ENCODE measurements at places on chromosomes 2 and 18. TPM values are rescaled to one million over a fixed set of nuclear protein-coding genes. Genes with fewer than 3 reads are reported as not detected.

The ELOA2 gene
- not detected for total RNA-seq

The PLEKHH2 gene
- 0.32 TPM for total RNA-seq

The LHCGR gene
- total RNA-seq = not detected

The CHST9 gene
- not detected for total RNA-seq

The ABCB11 gene
- 0.03 TPM for total RNA-seq

The C1GALT1C1L gene
- total RNA-seq = not detected

The DNAH6 gene
- total RNA-seq = 0.89 TPM

The SPDYA gene
- total RNA-seq = 1.2 TPM

The LRP1B gene
- total RNA-seq = not detected

The CCL20 gene
- not detected for total RNA-seq

The LYPD1 gene
- not detected for total RNA-seq

The ANKAR gene
- total RNA-seq = 4.8 TPM

The FAM110C gene
- total RNA-seq = 0.16 TPM

DNA sequence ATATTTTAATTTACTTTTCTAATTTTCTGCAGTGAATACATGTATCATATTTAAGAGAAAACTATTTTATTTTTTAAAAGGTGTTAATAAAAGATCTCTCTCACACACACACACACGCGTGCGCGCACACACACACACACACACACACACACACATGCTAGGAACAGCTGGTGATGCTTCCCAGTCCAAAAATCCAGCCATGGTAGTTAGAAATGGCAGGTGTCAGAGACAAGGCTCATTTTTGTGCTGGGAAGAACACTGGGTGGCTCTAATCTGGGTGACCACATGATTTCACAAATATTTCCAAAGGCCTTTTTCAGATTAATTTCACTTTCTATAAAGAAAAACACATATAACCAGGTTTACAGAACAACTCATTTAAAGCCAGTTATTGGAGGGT, 104.5 kb upstream of the NCK2 start:
- H3K36me3 ChIP-seq = no peaks in the 10 kb centered on the region
- DNase-seq = no peak
- peaks cover 5% of the 10 kb centered on the region for H3K27me3 ChIP-seq
- H3K4me3 ChIP-seq = no peak overlapping the region
- no peak overlapping the region for H3K27ac ChIP-seq

DNA sequence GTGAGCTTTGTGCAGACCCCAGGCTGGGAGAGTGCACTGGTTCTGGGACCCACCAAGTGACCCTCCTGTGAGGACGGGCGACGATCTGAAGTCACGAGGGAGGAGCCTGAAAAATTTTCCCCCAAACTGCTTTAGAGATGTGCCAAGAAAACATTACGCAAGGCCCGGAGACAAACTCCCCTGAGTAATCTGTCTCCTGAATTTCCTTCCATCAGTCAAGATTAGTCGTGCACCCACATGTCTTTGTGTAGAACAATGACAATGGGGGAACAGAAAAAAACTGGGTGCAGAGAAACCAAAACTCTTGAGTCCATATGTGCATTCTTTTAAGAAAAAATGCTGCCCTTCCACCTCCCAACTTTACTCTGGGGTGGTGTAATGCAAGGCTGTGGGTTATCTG, 12.6 kb upstream of the NCK2 start:
- H3K36me3 ChIP-seq = peaks cover 7% of the 10 kb centered on the region
- H3K27ac ChIP-seq = no peak overlapping the region
- DNase-seq = no peak
- peaks cover 3% of the 10 kb centered on the region for H3K27me3 ChIP-seq
- peaks cover 38% of the 10 kb centered on the region for H3K4me1 ChIP-seq
- no peak overlapping the region for H3K4me3 ChIP-seq

DNA sequence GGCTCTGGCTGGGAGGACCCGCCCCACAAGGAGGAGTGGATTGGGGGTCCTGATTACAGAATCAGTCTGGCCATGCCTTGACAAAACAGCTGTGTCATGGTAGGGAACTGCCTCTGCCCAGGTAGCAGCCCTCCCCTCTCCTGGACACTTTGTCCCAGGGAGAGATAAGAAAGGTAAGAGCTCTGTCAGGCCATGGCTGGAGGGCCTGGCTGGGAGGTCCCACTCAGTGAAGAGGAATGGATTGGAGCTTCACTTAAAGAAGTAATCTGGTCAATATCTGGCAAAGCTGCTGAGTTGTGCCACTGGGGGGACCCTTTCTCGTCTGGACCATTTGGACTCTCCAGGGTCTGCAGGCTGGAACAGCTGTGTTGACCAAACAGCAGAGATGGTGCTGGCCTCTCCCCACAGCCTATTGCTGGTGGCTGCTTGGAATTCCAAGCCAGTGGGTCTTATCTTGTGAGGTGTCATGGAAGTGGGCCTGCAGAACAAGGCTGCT, 75.4 kb downstream of the EPC2 start:
- no peak overlapping the region for H3K27ac ChIP-seq
- DNase-seq = no peak
- peaks cover 34% of the 10 kb centered on the region for H3K4me1 ChIP-seq
- H3K27me3 ChIP-seq = no peaks in the 10 kb centered on the region

DNA sequence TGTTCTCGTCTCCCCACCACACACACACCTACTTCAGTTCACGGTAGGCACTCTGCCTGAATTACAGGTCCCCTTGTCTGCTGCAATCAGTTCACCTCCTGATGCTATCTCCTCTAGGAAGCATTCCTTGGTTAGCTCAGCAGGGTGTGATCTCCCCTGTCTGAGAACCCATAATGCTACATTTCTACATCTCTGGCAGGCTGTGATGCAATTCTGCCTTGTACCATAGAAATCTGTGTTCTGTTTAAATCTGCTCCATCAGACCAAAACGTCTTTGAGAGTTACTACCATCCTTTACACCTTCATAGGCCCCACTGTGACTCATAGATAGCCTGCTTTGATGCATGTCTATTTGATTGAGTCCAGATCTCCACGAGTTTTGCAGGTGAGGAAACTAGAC, 103.9 kb downstream of the TTC32 start:
- H3K4me3 ChIP-seq = no peak overlapping the region
- H3K36me3 ChIP-seq = no peaks in the 10 kb centered on the region
- no peaks in the 10 kb centered on the region for H3K4me1 ChIP-seq
- no peak overlapping the region for H3K27ac ChIP-seq
- no peaks in the 10 kb centered on the region for H3K27me3 ChIP-seq

GRCh38 chr18:12287684-12288402, 20.2 kb upstream of the TUBB6 start:
- peaks cover 32% of the 10 kb centered on the region for H3K27me3 ChIP-seq
- no peak for DNase-seq
- peaks cover 4% of the 10 kb centered on the region for H3K4me1 ChIP-seq
- no peak overlapping the region for H3K27ac ChIP-seq
- no peak overlapping the region for H3K4me3 ChIP-seq

GRCh38 chr18:52082246-52082645, 257.8 kb upstream of the DCC start:
- no peaks in the 10 kb centered on the region for H3K36me3 ChIP-seq
- H3K4me3 ChIP-seq = no peak overlapping the region
- no peak for DNase-seq

DNA sequence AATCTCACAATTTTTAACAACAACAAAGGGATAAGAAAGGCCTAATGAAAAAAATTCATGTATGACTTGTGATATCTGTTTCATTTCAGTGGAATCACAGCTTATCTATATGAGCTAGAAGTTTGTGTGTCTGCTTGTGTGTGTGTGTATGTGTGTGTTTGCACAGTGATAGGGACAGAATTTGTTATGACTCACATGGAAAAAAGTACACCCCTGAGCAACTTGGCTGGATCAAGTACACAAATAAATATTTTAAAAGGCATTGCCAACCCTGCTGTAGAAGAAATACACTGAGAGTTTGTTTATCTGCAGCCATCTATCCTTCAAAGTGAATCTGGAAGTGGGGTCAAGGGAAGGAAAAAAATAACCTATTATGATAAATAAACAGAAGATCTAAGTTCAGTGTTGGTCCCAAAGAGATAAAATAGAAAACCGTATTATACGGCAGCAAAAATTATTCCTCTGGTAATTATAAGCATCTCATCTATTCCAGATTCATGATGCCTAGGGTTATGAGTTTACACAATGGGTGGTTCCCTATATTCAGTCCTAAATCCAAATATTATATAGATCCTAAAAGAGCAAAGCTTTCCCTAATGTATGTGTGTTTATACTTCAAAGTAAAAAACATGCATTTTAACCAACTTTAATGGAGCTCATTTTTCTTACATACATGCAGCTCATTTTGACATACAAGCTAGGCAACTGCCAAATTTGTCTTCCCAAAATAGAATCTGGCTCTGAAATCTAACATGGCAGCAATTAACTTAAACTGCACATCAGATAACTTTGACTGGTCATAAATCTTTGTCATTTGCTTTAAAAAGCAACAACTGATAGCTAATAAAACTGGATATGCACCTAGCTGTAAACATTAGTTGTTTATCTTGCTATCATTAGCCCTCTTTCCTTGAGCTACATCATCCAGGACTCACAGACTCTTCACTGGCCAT, 420.6 kb downstream of the IRS1 start:
- peaks cover 4% of the 10 kb centered on the region for H3K27me3 ChIP-seq
- DNase-seq = no peak
- H3K36me3 ChIP-seq = no peaks in the 10 kb centered on the region
- H3K4me1 ChIP-seq = no peaks in the 10 kb centered on the region
- no peak overlapping the region for H3K27ac ChIP-seq
- H3K4me3 ChIP-seq = no peak overlapping the region

DNA sequence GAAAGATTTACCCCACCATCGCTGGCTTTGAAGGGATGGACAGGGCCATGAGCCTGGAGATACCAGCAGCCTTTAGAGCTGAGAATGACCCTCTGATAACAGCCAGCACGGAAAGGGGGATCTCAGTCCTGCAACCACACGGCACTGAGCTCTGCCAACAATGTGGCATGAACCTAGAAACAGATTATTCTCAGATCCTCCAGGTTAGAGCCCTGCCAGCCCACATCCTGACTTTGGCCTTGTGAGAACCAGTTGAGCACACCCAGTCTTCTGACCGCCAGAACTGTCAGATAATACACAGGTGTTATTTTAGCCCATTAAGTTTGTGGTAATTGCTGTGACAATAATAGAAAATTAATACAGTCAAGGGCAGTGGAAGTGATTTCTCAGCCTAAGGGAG, 9.4 kb upstream of the GNLY start:
- peaks cover 9% of the 10 kb centered on the region for H3K27me3 ChIP-seq
- H3K36me3 ChIP-seq = peaks cover 2% of the 10 kb centered on the region
- DNase-seq = no peak
- H3K27ac ChIP-seq = no peak overlapping the region

GRCh38 chr18:79924814-79925731, 26.4 kb downstream of the SLC66A2 start:
- no peak for DNase-seq
- no peak overlapping the region for H3K27ac ChIP-seq
- no peak overlapping the region for H3K4me3 ChIP-seq
- H3K27me3 ChIP-seq = no peaks in the 10 kb centered on the region
- H3K36me3 ChIP-seq = peaks cover 22% of the 10 kb centered on the region
- no peaks in the 10 kb centered on the region for H3K4me1 ChIP-seq

- no peaks in the 10 kb centered on the region for H3K27me3 ChIP-seq
- H3K4me1 ChIP-seq = peaks cover 27% of the 10 kb centered on the region
- H3K27ac ChIP-seq = no peak overlapping the region
Measured at GRCh38 chr2:222912117-222912516, 51.3 kb downstream of the ACSL3 start.

- no peak overlapping the region for H3K27ac ChIP-seq
- DNase-seq = no peak
- peaks cover 4% of the 10 kb centered on the region for H3K4me1 ChIP-seq
- H3K4me3 ChIP-seq = no peak overlapping the region
- no peaks in the 10 kb centered on the region for H3K27me3 ChIP-seq
Measured at GRCh38 chr2:42314892-42315468, 46.0 kb downstream of the COX7A2L start.

GRCh38 chr2:145524836-145525235, 1004.9 kb upstream of the ZEB2 start:
- H3K27me3 ChIP-seq = no peaks in the 10 kb centered on the region
- H3K36me3 ChIP-seq = no peaks in the 10 kb centered on the region
- no peak for DNase-seq
- H3K4me1 ChIP-seq = no peaks in the 10 kb centered on the region

DNA sequence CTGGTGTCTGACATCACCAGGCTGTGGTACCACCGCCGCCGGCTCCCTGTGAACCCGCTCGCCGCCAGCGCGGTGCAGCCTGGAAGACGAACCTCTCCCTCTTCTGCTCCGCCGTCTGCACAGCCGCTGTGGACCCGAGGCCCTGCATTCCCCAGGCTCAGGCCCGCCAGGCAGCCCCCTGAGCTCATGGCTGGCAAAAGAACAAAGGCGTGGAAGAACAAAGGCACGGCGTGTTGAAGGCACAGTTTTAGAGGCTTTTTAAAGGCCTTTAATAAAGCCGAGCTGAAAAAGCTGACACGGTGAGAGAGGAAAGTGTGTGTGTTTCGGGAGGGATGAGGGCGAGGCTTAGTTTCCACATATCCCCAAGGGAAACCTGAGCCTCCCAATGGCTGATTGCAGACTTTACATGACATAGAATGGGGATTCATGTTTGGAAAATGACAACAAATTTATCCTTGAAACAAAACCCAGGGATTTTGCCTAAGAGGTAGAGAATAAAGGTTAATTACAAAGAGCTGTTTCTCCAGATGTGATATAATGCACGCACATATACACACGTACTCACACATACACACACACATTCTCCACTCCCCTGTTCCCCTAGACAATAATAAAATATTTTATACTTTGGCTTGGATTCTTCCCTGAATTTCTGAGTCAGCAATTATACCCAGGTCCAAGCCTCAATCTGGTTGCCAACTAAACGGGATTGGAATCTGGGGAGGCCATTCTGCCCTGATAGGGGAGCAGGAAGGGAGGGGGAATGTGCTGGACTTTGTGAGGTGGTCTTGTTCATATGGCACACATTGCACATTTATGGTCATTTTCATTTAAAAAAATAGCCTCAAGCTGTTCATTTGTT, 39.7 kb downstream of the RFX8 start:
- no peak for DNase-seq
- no peaks in the 10 kb centered on the region for H3K4me1 ChIP-seq
- H3K4me3 ChIP-seq = no peak overlapping the region

GRCh38 chr2:61816480-61817355, 37.1 kb downstream of the FAM161A start:
- peaks cover 20% of the 10 kb centered on the region for H3K27me3 ChIP-seq
- no peak overlapping the region for H3K4me3 ChIP-seq
- H3K27ac ChIP-seq = no peak overlapping the region
- no peaks in the 10 kb centered on the region for H3K4me1 ChIP-seq
- no peak for DNase-seq
- no peaks in the 10 kb centered on the region for H3K36me3 ChIP-seq

- H3K27me3 ChIP-seq = peaks cover 40% of the 10 kb centered on the region
- DNase-seq = no peak
- H3K4me1 ChIP-seq = peaks cover 23% of the 10 kb centered on the region
- peaks cover 11% of the 10 kb centered on the region for H3K36me3 ChIP-seq
- H3K4me3 ChIP-seq = no peak overlapping the region
Measured at GRCh38 chr2:127560201-127560930, 24.9 kb downstream of the MYO7B start.
